ENCODE measurements at places on chromosomes 12 and 14. TPM values are rescaled to one million over a fixed set of nuclear protein-coding genes. Genes with fewer than 3 reads are reported as not detected.

- DNase-seq, result no peak
Measured at GRCh38 chr12:126219139-126219538, 1153.9 kb downstream of the AACS start.

The KRT82 gene
- total RNA-seq, result not detected

- DNase-seq, result peak; percentile 73
Measured at GRCh38 chr12:92596383-92596782, 106.4 kb upstream of the PLEKHG7 start.

DNA sequence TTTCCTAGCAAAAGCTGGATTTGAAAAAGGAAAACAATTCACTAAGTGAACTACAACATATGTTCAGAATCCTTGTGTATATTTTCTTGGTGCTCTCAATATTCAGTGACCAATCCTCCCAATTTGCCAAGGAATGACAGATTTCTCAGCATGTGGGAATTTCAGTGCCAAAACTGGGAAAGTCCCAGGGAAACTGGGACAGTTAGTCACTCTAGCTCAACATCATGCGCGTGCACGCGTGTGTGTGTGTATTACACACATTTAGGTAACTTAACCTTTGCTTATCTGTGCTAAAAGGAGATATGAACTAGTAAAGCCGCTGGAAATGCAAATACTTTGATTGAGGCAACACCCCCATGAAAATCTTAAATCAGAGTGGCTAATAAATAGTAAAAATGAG, 26.1 kb upstream of the SLC6A13 start:
- DNase-seq, result peak; percentile 21

GRCh38 chr12:87384226-87384625, 645.0 kb downstream of the C12orf50 start:
- DNase-seq, result no peak

Data from fibroblast of villous mesenchyme (primary cell).